Activated T-helper 17 cell treated with anti-CD3 and anti-CD28 coated beads, Interleukin-2, amount 50 U/mL, for 72 hours (primary cell): ENCODE measurements at places on chromosomes 4 and X.

- ATAC-seq = peak; percentile 78
Measured at GRCh38 chr4:100895556-100896197, 377.9 kb upstream of the EMCN start.

- ATAC-seq = peak; percentile 86
Measured at GRCh38 chrX:39874202-39874816, 223.4 kb downstream of the BCOR start.

- no peak for ATAC-seq
Measured at GRCh38 chr4:139134403-139134802, 42.6 kb downstream of the ELF2 start.

DNA sequence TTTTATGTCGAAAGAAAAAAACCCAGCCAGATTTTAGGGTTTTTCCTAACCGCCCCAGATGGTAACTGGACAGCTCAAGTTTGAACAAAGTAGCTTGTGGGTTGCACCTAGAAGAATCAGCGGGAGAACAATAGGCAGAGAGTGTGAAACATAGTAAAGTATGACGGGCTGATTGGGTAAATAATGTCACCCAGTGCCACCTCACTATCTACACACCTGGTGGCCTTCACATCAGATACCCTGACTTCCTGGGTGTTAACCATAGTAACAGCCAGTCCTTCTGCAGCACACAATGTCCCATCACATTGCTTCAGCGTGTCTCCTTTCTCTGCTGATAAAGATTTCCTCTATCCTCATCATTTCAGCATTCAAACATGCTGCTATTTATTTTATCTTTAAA is 159.1 kb upstream of the HS3ST1 start:
- no peak for ATAC-seq

GRCh38 chrX:40006106-40007017 is 91.4 kb downstream of the BCOR start:
- peak; percentile 65 for ATAC-seq
